Myometrial cell (primary cell): ENCODE measurements at places on chromosomes 7 and 10. TPM values are rescaled to one million over a fixed set of nuclear protein-coding genes. Genes with fewer than 3 reads are reported as not detected.

IFIT1 gene
- total RNA-seq = 23.1 and 36.3 TPM in 2 replicates

HMX2 gene
- total RNA-seq = not detected in 2 replicates

CYP2C19 gene
- not detected in 2 replicates for total RNA-seq

HOXA9 gene
- total RNA-seq = 17.9 and 23.2 TPM in 2 replicates

PDE6C gene
- total RNA-seq = not detected in 2 replicates

SCART1 gene
- total RNA-seq = under 0.01 and 0.18 TPM in 2 replicates

TUBB8 gene
- total RNA-seq = not detected in 2 replicates

CRYGN gene
- total RNA-seq = not detected in 2 replicates

ORAI2 gene
- 60.5 and 76.4 TPM in 2 replicates for total RNA-seq

AOC1 gene
- total RNA-seq = not detected in 2 replicates

FGFR2 gene
- not detected in 2 replicates for total RNA-seq

MYO3A gene
- not detected in 2 replicates for total RNA-seq

REEP3 gene
- total RNA-seq = 42.7 and 86.3 TPM in 2 replicates

WNT8B gene
- not detected in 2 replicates for total RNA-seq

FGL2 gene
- not detected in 2 replicates for total RNA-seq

CLDN3 gene
- total RNA-seq = not detected in 2 replicates

ABCB1 gene
- total RNA-seq = 0.18 TPM in 1 of 2 replicates, not detected in the other

GIMAP7 gene
- total RNA-seq = not detected in 2 replicates

GJD4 gene
- total RNA-seq = not detected in 2 replicates
